Esophagus squamous epithelium (tissue), 5 donors: ENCODE measurements at places on chromosomes 5 and 9.

- no peak for DNase-seq
Observed at GRCh38 chr5:6446626-6447309, 1.9 kb upstream of the UBE2QL1 start.

GRCh38 chr9:95087659-95088242 lies 229.8 kb downstream of the FANCC start:
- DNase-seq = no peak

DNA sequence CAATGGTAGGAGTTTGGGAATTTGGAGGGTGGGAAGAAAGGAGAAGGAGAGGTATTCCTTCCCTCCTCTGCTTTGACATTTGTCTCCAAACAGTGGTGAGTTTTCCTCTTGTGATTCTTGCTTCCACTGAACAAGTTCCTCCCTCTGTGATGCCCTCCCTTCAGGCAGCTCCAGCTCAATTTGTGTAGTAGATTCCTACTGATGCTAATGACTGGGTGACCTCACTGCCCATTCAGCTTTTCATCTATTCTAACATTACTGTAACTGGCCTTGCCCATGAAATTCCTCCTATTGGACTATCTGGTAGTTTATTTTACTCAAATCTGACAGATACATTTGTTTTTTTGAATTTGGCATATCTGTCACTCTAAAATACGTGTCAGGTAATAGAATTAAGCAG lies 121.4 kb downstream of the NFIB start:
- DNase-seq = no peak

DNA sequence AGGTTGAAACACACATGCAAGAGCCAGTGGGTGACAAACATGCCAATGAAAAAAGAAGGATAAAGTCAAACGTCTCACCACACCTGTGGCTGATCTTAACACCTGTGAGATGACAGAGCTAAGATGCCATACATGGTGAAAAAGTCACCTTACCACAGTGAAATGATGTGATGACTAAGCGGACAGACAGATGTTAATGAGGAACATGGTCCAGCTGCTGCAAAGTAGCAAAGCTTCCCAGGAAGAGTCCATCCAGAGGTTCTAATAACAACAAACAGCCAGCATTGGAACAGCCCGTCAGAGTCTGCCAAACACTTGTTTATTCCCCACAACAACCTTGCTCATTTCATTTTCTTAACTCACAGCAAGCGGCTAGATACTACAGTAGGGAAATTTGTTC lies 1.9 kb downstream of the KIAA1191 start:
- DNase-seq = no peak

DNA sequence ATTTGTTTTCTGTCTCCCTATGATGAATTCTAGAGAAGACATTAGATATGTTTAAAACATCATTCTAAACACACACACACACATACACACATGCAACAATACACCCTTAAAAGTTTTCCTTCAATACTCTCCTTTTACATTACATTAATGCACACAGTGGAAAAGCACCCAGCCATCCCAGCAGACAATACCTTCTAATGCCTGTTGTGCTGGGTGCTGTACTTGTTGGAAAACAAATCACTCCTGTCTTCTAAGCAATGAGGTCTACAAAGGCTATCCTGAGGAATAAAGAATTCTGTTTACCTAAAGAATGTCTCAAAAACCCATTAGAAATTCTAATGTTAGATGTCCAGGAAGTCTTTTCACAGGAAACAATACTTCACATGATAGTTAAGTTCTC lies 259.1 kb upstream of the PPP1R2B start:
- no peak for DNase-seq

DNA sequence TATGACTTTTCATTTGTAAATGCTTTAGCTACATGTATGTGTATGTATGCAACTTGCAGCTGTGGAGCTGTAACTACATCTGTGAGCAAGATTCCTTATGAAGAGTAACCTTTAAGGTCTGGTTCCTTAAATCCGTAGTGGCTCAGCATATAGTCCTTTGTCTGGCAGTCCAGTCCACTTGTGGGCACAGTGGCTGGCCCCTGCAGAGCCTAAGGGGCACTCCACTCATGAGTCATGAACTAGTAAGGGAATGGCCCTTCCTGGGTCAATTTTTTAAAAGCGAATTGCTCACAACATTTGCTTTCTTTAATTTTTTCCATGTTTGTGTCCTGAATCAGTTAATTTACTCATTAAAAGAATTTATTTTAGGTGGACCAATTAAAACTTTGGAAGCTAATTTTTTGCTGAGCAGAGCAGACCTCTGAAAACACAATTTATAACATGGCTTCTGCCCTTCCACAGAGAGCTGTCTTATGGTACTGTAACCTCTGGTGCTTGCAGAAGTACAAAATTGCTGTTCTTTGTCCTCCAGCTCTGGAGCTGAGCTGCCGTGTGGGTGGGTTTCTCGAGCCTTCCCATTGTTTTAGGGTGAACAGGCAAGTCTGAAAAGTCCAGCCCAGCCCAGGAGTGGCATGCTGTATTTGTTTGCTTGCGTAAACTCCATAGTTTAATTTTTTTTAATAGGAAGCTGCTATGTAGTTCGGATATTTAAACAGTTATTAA lies 110.1 kb downstream of the MVB12B start:
- no peak for DNase-seq

DNA sequence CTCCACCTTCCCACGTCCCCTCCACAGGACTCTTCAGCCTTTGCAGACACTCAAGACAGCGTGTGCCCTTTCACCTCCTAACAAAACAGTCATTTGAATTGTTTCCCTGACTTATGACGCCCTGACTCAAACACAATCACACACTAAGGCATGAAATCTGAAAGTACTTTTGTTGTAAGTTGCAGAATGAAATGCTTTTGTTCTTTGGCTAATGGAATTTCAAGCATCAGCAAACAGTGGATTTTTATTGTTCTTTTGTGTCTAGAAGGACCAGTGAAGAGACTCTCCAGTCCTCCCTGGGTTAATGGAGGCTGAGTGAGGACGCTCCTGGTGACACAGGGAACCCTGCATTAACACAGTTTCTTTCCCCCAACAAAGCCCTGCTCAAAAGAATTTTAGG lies 380.1 kb downstream of the CTNND2 start:
- no peak for DNase-seq

DNA sequence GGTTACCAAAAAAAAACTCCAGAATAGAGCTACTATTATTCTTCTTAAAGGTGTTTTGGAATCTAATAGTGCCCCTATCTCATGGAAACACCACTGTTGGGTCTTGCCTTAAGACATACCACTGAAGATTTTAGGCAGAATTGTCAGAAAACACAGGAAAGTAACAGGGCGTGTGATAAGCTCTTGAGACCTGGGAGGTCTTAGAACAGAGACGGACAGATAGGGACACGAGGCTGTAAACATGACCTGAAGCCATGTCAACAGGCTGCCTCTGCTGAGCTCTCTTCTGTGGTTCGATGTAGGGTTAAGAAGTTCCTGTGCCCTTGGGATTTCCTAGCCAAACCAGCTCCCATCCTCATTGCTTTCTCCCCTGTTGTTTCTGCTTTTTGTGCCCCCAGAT lies 69.3 kb downstream of the CTSL start:
- no peak for DNase-seq

DNA sequence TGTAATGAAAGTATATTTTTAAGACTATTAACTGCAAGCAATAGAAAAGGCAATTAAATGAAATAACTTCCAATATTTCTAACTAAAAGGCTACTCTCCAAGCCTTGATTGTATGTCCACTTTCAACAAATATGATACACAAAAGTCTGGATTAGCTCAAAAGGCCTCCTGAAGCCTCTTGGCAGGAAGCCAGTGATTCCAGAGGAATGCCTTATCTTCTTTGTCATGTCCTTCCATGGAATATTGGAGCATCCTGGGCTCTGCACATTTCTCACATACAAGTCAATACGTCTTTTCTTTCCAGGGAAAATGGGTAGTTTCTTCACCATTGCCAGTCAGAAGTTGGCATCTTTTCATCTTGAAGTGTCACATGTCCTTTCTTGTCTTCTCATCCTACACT lies 357.8 kb downstream of the KDM4C start:
- DNase-seq = no peak

DNA sequence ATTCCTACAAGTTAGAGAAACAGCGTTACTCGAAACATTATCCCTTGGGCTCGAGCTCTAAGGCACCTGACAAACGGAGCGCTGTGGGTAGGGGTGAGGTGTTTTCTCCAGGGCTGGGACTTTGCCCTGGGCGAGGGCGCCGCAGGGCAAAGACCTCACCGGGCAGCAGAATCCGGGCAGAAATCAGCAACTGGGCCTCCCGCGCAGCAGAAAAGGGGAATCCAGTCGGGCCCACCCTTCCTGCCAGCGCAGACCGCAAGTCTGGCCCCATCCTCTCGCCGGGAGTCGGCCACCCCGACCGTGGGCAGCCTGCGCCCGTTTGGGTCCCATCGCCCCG lies 430 bp upstream of the MSH3 start:
- DNase-seq = no peak

- DNase-seq = no peak
Observed at GRCh38 chr5:141872496-141873356, 5.5 kb downstream of the PCDH1 start.

GRCh38 chr5:181204826-181205760 lies at the start of gene TRIM7:
TSS of gene TRIM7 (minus strand) at chr5:181205196. CDS start at chr5:181205110, 86 bp downstream.
- DNase-seq = no peak

- DNase-seq = no peak
Observed at GRCh38 chr5:88758184-88758583, 124.8 kb downstream of the MEF2C start.

- DNase-seq = no peak
Observed at GRCh38 chr5:81783401-81783800, 32.5 kb upstream of the SSBP2 start.

DNA sequence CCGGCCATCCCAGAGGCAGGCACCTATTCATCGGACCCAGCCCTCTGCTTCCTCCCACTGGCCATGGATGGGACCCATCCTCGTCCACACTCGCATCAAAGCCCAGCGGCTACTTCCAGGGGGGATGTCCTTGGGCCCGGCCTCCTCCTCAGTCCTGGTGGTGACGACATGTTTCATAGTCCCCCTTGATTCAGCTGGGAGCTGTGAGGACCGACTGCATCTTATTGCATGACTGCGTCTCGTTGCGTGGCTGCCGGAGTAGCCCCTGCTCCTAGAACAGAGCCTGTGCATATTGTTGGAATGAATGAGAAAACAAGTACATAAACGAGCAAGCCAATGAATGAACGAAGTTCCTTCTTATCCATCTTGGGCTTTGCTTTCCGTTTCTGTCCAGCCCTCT lies 12.8 kb downstream of the NCS1 start:
- no peak for DNase-seq

DNA sequence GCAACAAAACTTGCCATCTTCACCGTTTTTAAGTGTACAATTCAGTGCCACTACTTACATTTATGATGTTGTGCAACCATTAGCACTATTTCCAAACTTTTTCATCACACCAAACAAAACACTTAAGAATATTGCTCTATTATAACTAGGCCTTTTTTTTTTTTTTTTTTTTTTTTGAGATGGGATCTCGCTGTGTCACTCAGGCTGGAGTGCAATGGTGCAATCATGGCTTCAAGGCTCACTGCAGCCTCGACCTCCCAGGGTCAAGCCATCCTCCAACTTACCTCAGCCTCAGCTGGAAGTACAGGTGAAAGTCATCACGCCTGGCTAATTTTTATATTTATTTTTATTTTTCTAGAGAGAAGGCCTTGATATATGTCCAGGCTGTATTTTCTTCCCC lies 22.3 kb upstream of the LMNB1 start:
- no peak for DNase-seq

DNA sequence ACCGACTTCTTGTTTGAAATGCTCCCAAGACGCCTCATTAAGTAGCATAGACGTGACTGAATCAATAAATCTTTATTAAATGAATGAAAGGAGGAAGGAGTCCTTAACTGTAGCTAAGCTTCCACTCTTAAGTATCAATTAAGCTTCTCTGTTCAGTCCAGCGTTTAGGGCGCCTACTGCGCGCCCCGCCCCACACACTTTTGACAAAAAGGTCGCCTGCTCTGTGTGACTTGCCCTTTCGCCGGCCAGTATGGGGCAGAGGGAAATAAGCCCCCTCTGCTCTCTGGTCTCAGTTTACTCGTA lies 662 bp upstream of the DOLPP1 start:
- no peak for DNase-seq

DNA sequence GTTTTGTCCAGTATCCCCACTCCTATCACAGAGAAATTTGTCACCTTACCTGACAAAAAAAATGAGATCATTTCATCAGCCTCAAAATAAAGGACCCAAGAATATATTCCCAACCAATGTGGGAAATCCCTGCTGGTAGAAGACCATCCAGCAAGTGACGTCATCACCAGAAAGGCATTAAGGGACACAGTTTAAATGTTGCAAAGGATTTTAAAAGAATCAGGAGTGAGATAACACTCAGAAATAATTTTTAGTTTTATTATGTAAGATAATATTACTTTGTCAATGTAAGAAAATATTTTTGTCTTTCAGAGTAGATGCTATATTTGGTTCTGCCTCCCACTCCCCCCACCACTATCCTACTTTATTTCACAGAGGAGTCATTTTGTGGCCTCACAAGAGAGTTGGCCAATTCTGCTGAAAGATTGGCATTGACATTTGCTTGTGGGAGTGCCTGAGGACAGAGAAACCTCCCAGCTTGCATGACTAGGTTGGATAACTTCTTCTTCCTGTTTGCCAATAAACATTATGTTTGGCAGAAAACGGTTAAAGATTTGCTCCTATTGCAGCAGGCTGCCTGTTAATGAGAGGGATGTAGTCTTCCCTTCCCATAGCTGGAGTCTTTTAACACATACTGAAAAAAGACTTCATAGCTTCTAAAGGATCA lies 288.6 kb upstream of the DAB2 start:
- no peak for DNase-seq

DNA sequence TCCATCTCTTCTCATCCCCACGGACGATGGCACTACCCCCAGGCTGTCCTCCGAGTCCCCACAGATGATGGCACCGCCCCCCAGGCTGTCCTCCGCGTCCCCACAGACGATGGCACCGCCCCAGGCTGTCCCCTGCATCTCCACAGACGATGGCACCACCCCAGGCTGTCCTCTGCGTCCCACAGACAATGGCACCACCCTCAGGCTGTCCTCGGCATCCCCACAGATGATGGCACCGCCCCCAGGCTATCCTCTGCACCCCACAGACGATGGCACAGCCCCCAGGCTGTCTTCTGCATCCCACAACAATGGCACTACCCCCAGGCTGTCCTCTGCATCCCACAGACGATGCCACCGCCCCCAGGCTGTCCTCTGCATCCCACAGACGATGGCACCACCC lies 57.4 kb upstream of the PTCH1 start:
- no peak for DNase-seq

DNA sequence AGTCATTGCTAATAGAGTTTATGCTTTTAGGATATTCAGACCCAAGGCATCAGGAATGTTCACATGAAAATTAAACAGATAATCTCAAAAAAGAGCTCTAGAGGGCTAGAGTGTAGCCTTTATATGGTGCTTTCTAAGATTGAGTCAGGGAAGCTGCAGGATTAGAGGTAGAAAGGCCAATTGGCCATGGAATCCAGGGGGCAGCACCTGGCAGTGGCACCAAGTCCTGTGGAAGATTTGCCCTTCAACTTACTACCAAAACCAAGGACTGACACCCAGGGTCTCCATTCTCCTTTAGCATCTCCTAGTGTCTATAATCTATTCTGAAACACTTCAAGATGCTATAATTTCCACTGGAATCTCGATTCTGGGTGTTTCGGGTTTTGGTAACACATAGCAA lies 112.4 kb downstream of the ACER2 start:
- no peak for DNase-seq

GRCh38 chr9:113922160-113922559 lies 46.1 kb downstream of the ZNF618 start:
- no peak for DNase-seq

GRCh38 chr9:79588488-79589223 lies 16.9 kb downstream of the TLE4 start:
- DNase-seq = no peak

GRCh38 chr9:114824110-114824509 lies 18.3 kb upstream of the TNFSF15 start:
- DNase-seq = no peak

GRCh38 chr9:37732086-37732741 lies 21.4 kb upstream of the TRMT10B start:
- DNase-seq = no peak
